Hematopoietic multipotent progenitor cell (in vitro differentiated cells): ENCODE measurements at places on chromosomes 3 and 15.

GRCh38 chr3:51622413-51622812, 48.6 kb upstream of the TEX264 start:
- no peak for DNase-seq

DNA sequence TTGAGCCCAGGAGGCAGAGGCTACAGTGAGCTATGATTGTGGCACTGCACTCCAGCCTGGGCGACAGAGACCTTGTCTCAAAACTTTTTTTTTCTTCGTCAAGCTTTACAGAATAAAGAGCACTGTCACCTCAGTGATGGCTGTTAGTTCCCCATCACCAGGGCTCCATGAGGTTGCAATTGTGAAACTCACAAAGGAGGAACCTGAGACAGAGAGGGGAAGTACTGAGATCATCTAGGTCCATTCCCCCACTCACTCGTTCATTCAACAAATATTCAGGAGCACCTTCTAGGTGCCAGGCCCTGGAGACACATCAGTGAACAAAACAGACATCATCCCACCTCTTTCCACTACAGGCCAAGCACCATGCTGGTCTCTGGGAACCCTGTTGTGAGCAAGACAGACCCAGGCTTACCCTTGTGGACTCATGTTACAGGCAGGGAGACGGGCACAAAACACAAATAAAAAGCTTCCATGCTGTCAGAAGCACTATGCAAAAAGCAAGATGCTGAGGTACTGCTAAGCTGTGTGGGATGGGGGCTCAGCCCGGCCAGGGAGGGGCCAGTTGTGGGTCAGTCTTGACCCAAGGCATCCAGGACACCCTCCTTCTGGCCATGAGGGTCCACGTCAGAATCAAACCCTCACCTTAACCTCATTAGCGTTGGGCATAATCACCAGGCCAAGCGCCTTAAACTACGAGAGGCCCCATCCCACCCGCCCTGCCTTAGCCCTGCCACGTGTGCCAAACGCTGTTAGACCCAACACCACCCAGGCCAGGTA, 2.1 kb upstream of the RHO start:
- DNase-seq: peak; percentile 60

DNA sequence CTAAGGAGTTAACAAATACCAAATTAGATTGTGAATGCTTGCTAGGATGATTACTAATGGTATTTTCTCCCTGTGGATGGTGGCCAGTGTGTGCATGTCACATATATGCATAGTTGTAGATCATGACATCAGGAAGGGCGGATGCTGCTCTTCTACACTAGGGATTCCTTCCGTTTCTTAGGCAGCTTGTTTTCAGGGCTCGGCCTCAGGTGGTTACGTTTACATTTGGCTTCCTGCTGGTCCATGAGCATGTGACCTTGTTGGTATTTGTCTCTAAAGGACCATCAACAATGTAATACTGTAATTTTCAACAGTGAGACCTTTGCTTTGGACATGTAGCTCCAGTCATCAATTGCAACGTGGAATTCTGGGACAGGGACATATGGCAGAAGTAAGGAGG, 221.4 kb downstream of the NR1D2 start:
- DNase-seq: no peak

GRCh38 chr3:142779591-142779990, 55.8 kb downstream of the TRPC1 start:
- DNase-seq: no peak

DNA sequence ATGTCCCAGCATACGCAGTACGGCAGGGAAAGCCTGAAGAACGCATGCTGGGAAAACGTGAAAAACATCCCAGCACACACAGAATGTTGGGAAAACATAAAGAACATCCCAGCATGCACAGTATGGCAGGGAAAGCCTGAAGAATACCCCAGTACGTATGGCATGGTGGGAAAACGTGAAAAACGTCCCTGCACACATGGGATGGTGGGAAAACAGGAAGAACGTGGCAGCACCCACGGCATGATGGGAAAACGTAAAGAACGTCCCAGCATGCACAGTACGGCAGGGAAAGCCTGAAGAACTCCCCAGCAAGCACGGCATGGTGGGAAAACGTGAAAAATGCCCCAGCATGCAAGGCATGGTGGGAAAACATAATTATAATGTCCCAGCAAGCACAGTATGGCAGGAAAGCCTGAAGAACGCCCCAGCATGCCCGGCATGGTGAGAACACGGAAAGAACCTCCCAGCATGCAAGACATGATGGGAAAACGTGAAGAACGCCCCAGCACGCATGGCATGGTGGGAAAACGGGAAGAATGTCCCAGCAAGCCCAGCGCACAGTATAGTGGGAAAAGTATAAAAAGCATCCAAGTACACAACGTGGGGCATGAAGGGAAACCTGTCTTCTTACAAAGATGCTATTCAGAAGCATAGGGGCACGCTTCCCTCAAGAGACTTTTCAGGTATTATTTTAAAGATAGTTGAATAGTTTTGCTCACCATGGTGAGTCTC, 128.3 kb downstream of the OCA2 start:
- DNase-seq: no peak

GRCh38 chr3:64900617-64901521, 213.1 kb upstream of the ADAMTS9 start:
- DNase-seq: no peak
